ENCODE measurements at places on chromosomes 4 and X. TPM values are rescaled to one million over a fixed set of nuclear protein-coding genes. Genes with fewer than 3 reads are reported as not detected.

SLC10A6 gene
- 0.79 TPM for total RNA-seq

HS3ST1 gene
- 1.3 TPM for total RNA-seq

DNA sequence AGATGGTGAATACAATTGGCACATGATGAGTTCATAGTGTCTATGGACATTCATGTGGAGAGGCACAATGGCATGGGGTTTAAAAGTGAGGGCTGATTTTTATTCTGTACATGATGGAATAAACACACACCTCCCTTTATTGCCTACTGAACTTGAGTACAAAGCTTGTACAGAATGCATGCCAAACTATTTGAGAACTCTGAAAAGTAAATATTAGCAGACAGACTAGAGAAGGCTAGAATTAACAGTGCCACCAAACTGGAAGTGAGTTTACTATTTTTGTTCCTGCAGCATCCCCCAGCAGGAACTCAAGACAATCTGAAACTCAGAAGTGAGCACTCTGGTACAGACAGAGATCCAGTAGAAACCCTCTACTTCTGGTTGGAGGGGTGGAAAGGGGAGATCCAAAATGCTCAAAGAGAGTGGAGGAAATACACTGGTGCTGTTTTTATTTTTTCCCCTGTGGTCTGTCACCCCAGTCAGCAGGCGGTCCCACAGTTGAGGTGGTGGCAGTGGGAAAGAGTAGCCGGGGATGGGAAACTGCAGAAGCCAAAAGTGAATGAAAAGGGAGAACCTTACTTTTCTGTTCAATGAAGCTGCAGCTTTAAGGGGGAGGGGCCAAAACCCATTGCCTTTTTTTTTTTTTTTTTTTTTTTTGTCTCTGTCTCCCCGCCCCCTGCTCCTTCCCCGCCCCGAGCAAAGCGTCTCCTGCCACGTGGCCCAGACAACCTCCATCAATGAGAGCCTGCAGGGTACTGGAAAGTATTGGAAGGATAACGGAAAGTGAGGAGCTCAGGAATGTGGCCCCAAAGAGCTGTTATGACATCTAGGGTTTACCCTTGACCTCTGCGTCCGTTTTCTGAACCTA is 20.5 kb downstream of the AKAP4 start:
- no peak for DNase-seq

HTRA3 gene
- total RNA-seq = 1.2 TPM

- no peak for DNase-seq
Measured at GRCh38 chr4:66062044-66062443, 391.8 kb upstream of the EPHA5 start.

GRCh38 chr4:41427306-41427882 is 110.6 kb upstream of the LIMCH1 start:
- DNase-seq = peak; percentile 54

CCSER1 gene
- under 0.01 TPM for total RNA-seq

DNA sequence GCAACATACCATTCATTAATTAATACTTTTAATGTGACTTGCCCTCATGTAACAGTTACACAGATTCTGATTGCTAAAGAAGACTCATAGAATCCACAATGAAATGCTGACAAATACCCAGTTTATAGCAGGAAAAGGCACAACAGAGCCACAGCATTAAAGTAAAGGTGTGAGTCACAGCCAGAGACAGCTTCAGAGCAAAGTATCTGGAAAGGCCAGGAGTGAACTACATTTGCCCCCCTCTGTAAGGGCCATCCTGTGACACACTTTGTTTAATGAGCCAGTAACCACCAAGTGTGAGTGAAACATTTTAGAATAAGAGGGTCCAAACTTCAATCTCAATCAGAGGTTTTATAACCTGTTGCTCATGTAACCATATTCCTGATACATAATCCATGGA is 133.8 kb upstream of the TACR3 start:
- DNase-seq = no peak

GRCh38 chrX:129614481-129615255 is 40.1 kb downstream of the APLN start:
- DNase-seq = peak; percentile 28

NXF3 gene
- not detected for total RNA-seq

- DNase-seq = peak; percentile 47
Measured at GRCh38 chrX:31213941-31214340, 142.1 kb upstream of the FTHL17 start.

GLRA3 gene
- total RNA-seq = not detected

GRCh38 chr4:112854420-112854819 is 195.0 kb upstream of the ANK2 start:
- DNase-seq = no peak

DNA sequence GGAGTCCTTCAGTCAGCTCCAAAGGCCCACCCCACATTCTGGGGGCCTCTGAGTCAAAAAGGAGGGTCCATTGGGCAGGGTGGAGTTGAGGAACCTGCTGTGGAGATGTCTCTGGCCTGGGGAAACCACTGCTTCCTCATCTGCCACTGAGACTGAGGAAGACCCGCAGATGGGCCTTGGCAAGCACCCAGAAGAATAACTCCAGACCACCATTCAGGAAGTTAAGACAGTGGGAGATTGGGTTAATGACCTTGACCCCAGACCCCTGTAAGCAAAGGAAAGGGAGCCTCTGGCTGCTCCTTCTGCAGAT is 8.1 kb upstream of the HSD17B10 start:
- no peak for DNase-seq

CXCL10 gene
- total RNA-seq = 0.20 TPM

DNA sequence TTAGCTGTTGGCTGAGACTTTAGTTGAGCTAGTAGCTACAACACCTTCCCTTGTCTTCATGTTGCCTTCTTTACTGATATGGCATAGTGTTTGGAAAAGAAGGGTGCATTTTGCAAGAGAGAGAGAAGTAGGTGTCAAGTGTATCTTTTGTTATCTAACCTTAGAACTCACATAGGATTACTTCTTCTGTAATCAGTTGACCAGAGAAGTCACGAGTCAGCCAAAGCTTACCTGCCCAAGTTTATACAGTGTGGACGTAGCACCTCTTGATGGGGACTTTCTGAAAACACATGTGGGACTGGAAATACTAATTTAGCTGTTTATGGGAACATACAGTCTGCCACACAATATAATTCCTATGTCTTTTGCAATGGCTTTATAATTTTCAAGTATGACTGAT is 56.0 kb downstream of the UGT8 start:
- no peak for DNase-seq

GRCh38 chr4:86250619-86251018 is 109.2 kb downstream of the MAPK10 start:
- DNase-seq = no peak

PABPC4L gene
- 0.20 TPM for total RNA-seq

- DNase-seq = peak; percentile 60
Measured at GRCh38 chrX:130975947-130976346, 72.9 kb upstream of the ENOX2 start.

- no peak for DNase-seq
Measured at GRCh38 chr4:55742655-55743202, 76.9 kb upstream of the EXOC1L start.

DNA sequence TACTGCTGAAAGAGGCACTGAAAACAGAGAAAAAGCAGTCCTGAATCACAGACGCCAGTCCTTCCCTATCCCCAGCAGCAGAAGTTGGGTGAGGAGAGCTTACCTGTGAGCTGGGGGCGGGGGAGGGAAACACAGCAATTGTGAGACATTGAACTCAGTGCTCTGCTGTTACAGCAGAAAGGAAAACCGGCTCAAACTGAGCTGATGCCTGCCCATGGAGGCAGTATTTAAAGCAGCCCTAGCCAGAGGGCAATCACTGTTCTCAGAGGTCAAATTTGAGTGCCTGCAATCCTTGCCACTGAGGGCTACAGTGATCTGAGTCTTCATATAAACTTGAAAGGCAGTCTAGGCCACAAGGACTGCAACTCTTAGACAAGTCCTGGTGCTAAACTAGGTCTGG is 220.7 kb downstream of the GRXCR1 start:
- no peak for DNase-seq

GRCh38 chrX:51148848-51149247 is 183.8 kb upstream of the NUDT10 start:
- no peak for DNase-seq

GRCh38 chr4:55393461-55394320 is 2.1 kb upstream of the TMEM165 start:
- no peak for DNase-seq

- DNase-seq = no peak
Measured at GRCh38 chrX:76029385-76029784, 143.5 kb upstream of the PBDC1 start.

PF4V1 gene
- not detected for total RNA-seq

DNA sequence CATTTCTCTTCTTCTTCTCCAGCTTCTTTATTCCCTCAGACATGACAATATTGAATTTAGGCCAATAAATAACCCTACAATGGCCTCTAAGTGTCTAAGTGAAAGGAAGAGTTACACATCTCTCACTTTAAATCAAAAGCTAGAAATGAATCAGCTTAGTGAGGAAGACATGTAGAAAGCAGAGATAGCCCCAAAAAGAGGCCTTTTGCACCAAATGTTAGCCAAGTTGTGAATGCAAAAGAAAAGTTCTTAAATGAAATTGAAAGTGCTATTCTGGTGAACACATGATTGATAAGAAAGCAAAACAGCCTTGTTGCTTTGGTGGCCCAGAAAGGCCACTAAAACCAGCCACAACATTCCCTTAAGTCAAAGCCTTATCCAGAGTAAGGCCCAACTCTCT is 146.2 kb upstream of the HHIP start:
- no peak for DNase-seq
